ENCODE measurements at places on chromosomes 1 and 21.

- H3K27me3 ChIP-seq = peaks cover 5% of the 10 kb centered on the region
- no peaks in the 10 kb centered on the region for H3K4me1 ChIP-seq
- no peak for DNase-seq
- no peak overlapping the region for H3K27ac ChIP-seq
These were observed 121.0 kb downstream of the GLIS1 start for GRCh38 chr1:53617851-53618499.

DNA sequence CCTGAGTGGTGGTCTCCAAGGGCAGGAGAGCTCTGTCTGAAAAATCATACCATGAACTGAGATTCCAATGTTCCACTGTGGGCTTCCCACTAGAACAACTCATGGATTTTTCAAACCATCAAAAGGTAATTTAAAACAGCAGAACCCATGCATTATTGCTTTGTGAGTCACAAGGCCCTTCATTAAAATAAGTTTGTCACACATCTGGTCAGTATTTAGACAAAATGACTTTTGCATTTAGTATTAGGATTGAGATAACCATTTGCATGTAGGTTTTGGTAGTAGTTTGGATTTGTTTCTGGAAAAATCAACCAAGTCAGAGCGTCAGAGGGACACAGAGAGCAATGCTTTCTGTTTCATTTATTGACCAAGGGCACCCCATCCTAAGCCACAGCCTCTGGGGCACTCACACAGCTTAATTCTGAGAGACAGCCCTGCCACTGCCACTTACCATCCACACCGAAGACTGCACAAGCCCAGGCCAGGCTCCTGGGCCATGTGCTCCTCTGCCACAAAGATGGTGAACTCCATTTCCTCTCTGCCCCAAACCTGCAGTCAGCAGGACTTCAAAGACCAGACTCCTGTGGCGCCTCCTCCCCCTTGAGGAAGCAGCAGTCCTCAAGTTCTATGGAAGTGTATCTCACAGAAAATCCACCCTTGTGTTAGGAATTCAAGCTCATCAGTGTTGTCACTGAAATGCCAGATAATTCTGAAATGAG lies 132.6 kb upstream of the DUSP10 start:
- H3K4me1 ChIP-seq = peaks cover 4% of the 10 kb centered on the region
- no peak overlapping the region for H3K4me3 ChIP-seq
- H3K36me3 ChIP-seq = no peaks in the 10 kb centered on the region

DNA sequence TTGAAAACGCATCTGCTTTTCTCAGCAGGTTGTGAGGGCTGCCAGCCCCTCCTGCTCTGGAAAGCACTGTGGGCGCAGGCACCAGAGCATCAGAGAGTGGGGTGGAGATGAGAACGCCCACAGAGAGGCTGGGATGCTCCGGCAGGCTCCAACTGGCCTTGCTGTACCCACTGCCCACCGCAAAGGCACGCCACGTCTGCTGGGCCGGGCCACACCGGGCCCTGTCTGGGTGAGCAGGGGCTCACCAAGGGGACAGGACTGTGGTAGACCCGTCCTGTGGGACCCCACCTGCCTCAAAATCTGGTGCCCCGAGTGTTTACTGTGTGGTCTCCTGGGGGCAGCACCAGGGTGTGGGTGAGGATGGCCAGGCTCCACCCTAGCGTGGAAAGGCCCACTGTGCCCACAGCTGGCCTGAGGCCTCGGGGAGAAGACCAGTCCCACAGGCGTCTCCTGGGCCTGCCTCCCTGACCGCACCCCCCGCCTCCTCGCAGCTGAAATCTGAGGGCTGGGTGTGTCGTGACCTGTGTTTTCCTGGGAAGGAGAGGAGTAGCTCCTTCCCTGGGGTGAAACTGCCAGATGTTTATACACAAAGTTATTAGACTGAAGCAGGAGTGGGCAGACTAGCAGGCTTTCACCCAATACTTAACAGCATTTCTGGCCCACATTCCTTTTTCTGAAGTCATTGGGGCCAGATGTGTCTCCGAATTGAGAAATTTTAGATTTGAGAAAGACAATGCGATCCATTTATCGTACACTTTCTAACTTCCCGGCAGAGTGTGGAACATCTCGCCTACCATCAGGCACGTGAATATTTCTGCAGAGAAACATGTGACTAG lies 53.8 kb downstream of the STUM start:
- H3K4me1 ChIP-seq = no peaks in the 10 kb centered on the region
- peaks cover 7% of the 10 kb centered on the region for H3K27me3 ChIP-seq
- H3K36me3 ChIP-seq = no peaks in the 10 kb centered on the region
- H3K4me3 ChIP-seq = no peak overlapping the region

- peaks cover 11% of the 10 kb centered on the region for H3K4me1 ChIP-seq
- H3K36me3 ChIP-seq = no peaks in the 10 kb centered on the region
- H3K27me3 ChIP-seq = no peaks in the 10 kb centered on the region
- DNase-seq = no peak
- no peak overlapping the region for H3K4me3 ChIP-seq
- no peak overlapping the region for H3K27ac ChIP-seq
These were observed 5.0 kb downstream of the CLDN19 start for GRCh38 chr1:42735056-42735455.

DNA sequence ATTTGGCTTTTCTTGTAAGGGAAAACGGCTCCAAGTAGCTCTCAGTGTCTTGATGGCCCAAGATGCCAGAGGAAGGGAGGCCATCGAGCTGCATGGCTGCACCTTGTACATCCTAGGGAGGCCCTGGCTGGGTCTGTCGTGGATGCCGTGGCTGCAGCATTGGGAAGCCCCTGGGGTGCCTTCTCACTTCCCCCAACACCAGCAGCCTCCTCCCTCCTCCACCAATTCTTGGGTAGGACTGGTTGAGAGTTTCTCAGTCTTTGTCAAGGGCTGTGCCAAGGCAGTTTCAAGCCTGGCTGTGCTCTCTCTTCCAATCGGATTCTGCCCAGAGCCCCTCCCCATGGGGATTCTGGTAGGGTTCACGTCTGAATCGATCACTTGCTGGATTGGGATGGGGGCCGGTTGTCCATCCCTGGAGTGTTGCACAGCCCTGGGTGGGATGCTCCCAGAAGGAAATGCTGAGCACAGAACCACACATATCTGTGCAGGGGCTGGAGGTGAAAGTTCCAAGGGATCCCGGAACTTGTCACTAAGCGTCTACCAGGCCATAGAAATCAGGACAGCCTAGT lies 14.0 kb upstream of the SPSB1 start:
- peaks cover 71% of the 10 kb centered on the region for H3K4me1 ChIP-seq
- no peak for DNase-seq
- H3K27me3 ChIP-seq = peaks cover 6% of the 10 kb centered on the region
- no peak overlapping the region for H3K27ac ChIP-seq
- H3K36me3 ChIP-seq = peaks cover 14% of the 10 kb centered on the region

DNA sequence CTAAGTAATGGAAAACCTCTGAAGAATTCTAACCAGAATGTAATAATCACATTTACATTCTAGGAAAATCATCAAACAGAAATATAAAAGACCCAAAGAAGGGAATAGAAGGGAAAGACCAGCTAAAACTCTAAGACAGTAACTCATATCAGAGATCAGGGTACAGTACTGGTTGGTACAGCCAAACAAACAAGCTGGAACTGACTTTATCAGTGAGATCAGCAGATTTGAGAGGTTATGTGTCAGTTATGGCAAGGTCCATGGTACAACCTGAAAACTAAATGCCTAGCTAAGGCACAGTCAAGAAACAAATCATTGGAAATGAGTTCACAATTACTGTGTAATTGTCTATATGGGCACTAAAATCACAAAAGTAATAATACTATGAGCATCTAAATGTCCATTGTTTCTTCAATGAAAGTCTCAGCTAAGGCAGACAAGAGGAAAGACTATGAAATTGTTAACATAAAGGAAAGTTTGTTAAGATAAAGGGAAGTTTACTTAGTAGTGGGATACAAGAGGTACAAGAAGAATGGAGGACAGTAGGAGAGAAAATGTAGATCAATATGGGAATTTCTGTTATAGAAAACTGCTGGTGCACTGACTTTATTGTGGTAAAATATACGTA lies 75.8 kb downstream of the TRIM33 start:
- H3K27me3 ChIP-seq = no peaks in the 10 kb centered on the region
- H3K27ac ChIP-seq = no peak overlapping the region
- DNase-seq = no peak
- no peak overlapping the region for H3K4me3 ChIP-seq
- peaks cover 15% of the 10 kb centered on the region for H3K4me1 ChIP-seq

- peaks cover 17% of the 10 kb centered on the region for H3K27me3 ChIP-seq
- H3K27ac ChIP-seq = no peak overlapping the region
- peaks cover 28% of the 10 kb centered on the region for H3K4me1 ChIP-seq
- peak; percentile 75 for DNase-seq
- peak overlapping the region; percentile 24 for H3K4me3 ChIP-seq
These were observed 1.8 kb downstream of the CD160 start for GRCh38 chr1:145720878-145721671.

GRCh38 chr1:167454894-167455785 lies 63.2 kb downstream of the CD247 start:
- peak; percentile 85 for DNase-seq
- H3K4me1 ChIP-seq = peaks cover 66% of the 10 kb centered on the region
- H3K36me3 ChIP-seq = peaks cover 43% of the 10 kb centered on the region
- H3K27ac ChIP-seq = peak overlapping the region; percentile 75

- no peak overlapping the region for H3K4me3 ChIP-seq
- DNase-seq = no peak
- no peaks in the 10 kb centered on the region for H3K27me3 ChIP-seq
- no peaks in the 10 kb centered on the region for H3K36me3 ChIP-seq
These were observed 538.0 kb upstream of the PLXNA2 start for GRCh38 chr1:208782186-208782585.

DNA sequence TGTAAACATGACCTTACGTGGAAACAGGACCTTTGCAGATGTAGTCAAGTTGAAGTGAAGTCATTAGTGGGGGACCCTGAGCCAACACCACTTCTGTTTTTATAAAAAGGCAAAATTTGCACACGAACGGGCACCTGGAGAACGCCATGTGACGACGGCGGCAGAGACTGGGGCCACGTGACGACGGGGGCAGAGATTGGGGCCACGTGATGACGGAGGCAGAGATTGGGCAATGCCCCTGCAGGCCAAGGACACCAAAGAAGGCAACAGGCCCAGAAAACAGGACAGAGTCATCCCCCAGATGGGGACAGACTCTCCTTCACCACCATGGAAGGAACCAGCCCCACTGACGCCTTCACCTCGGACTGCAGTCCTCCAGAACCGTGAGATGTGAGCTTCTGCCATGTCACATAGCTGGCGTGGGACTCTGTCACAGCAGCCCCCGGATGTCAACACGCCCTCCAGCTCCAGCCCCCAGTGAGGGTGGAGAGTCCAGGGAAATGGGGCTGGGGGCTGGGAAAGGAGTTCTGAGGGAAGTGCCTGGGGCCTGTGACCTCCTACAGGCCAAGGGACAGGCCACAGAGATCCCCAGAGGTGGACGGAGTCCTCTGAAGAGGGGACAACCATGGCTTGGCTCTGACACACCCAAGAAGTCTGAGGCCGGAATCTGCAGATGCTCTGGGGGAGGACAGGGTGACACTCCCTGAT lies 4.0 kb downstream of the KRTAP12-4 start:
- H3K27ac ChIP-seq = no peak overlapping the region
- no peak overlapping the region for H3K4me3 ChIP-seq
- H3K27me3 ChIP-seq = no peaks in the 10 kb centered on the region
- peaks cover 18% of the 10 kb centered on the region for H3K4me1 ChIP-seq

DNA sequence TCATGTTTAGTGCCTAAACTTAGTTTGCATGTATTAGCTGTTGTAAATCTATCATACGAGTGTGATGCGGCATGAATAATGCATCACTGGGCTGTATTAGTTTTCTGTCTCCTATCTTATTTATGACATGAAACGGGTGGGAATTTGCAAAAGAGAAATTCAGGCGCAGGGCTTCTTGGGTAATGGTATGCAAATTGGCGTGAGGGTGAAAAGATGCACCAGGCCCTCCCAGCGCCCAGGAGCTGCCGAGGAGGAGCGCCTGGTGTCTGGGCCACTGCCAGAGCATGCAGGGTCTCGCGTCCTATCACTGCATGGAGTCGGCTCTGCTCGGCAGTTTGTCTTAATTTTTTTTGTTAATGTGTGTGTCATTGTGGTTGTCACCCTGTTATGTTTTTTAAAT lies 82.9 kb upstream of the ACTL8 start:
- H3K36me3 ChIP-seq = no peaks in the 10 kb centered on the region
- H3K27me3 ChIP-seq = no peaks in the 10 kb centered on the region
- no peak for DNase-seq

DNA sequence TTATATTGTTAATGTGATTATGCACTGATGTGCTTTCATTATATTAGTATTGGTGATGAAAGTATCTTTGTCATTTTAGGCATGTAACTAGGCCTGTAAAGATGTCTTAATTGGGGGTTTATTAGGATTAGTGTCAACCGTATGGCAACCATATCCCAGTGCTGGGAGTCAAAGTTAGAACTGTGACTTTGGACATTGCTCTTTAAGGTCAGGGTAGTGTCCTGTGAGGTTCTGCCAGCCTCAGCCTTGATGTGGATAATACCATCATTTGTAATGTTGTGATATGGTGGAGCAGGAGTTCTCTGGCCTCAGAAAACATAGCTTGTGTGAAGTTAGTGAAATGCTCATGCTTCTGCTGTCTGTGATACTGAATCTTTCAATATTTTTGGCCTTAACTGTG lies 59.4 kb downstream of the LAMC1 start:
- no peaks in the 10 kb centered on the region for H3K4me1 ChIP-seq
- H3K27ac ChIP-seq = no peak overlapping the region
- H3K36me3 ChIP-seq = no peaks in the 10 kb centered on the region
- H3K27me3 ChIP-seq = peaks cover 9% of the 10 kb centered on the region
- no peak overlapping the region for H3K4me3 ChIP-seq

DNA sequence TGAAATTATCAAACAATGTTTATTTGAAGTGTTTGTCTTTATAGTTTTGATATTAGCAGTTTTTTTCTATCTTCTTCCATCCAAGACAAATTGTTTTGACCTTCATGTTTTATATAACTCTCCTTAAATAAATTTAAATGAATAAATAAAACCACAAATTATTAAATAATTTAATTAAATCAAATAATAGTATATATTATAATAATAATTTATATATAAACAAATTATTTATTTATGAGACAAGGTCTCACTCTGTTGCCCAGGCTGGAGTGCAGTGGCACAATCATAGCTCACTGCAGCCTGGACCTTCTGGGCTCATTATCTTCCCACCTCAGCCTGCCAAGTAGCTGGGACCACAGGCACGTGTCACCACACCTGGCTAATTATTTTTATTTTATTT lies 12.4 kb upstream of the PWP2 start:
- H3K4me1 ChIP-seq = peaks cover 17% of the 10 kb centered on the region
- no peak for DNase-seq
- H3K36me3 ChIP-seq = peaks cover 35% of the 10 kb centered on the region
- H3K4me3 ChIP-seq = no peak overlapping the region
- no peak overlapping the region for H3K27ac ChIP-seq

DNA sequence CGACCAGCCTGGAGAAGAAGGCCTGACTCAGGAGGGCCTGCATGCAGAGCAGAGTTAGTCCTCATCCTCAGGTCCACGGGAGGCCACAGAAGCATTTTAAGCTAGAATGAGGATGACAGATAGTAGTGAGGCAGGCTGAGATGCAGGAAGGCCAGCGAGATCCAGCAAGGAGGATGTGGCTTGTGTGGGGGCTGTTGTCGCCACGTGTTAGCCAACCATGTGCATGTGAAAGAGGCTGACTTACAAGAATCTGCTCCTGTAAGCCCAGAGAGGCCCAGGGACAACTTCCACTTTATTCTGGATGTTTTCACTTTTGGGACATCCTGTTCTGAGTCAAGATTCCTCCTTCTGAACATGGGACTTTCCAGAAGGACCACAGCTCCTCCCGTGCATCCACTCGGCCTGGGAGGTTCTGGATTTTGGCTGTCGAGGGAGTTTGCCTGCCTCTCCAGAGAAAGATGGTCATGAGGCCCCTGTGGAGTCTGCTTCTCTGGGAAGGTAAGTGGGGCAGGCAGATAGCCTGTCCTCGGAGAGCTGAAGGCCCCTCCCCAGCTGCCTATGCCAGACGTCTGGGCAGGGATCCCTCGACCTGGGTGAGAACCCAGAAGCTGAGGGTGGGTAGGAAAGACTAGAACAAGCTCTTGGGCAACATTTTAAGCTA lies at the start of gene SLAMF8:
Gene SLAMF8, plus strand, starts transcription at position 433 of the 661 bp plus-strand sequence. Its CDS starts 26 bp downstream, at position 459.
- H3K27ac ChIP-seq = peak within 1 kb of the TSS; percentile 59
- no peak within 1 kb of the TSS for H3K4me3 ChIP-seq
- peaks cover 38% of the 10 kb centered on the region for H3K27me3 ChIP-seq
- peaks cover 18% of the 10 kb centered on the region for H3K36me3 ChIP-seq
